ENCODE measurements at places on chromosomes 2 and 18.
A peak's percentile ranks its signal among the peaks of the same experiment; 100 is the strongest.

DNA sequence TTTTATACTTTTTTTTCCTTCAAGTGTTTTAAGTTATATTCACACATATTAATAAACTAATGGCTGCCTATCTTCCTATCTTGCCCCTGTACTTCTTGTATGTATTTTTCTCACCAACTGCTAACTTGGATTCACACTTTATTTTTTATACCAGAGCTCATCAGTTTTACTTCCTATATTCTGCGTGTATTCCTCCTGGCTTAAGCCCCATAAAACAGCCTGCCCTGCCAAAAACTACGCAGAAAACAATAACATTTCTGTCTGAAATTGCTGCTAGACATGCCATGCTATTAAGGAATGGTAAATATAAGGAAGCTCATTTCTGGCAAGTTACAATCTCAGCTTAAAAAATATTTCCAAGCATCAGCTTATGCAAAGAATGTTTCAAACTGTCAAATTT lies 172.3 kb downstream of the UBE2E3 start:
- no peak for DNase-seq

DNA sequence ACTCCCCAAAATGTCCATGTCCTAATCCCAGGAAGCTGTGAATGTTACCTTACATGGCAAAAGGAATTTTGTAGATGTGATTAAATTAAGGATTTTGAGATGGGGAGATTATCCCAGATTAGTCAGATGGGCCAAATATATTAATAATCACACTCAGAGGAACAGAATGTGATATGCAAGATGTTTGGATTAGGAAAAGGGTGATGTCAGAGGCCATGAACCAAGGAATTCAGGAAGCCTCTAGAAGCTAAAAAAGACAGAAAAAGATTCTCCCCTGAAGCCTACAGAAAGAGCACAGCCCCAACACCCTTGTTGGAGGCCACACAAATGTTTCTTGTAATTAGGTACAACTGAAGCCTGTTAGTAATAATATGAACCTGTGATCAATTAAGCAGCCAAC lies 13.1 kb downstream of the TMEM131 start:
- DNase-seq: no peak

DNA sequence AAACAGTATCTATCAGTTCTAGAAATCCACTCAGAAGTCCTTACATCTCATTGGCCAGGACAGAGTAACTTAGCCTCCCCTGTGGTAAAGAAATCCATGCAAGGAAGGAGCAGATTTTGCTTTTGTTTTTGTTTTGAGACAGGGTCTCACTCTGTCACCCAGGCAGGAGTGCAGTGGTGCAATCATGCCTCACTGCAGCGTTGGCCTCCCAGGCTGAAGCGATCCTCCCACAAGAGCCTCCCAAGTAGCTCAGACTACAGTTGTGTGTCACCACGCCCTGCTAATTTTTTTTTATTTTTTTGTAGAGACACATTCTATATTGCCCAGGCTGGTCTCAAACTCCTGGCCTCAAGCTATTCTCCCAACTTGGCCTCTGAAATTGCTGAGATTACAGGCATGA lies 185.1 kb downstream of the NRP2 start:
- no peak for DNase-seq

DNA sequence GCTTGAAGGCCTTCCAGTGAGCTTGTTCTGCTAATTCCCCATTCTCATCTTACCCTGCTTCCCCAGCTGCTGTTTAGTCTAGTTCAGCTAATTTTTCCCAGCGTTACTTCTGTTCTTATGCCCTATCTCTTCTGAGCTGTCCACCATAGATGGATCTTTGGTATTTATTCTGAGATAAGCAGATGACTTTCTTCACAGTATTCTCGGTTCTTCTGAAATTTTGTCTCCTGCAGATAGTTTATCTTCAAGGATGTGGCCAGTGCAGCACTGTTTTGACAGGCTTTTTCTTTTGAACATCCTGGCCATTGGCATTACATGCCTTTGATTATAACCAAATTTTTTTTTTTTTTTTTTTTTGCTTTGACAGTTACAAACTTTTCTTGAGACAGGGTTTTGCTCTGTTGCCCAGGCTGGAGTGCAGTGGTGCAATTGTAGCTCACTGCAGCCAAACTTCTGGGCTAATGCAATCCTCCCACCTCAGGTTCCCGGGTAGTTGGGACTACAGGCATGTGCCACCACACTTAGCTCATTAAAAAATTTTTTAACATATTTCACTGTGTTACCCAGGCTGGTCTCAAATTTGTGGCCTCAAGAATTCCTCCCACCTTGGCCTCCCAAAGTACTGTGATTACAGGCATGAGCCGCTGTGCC lies 134.2 kb downstream of the WDSUB1 start:
- no peak for DNase-seq

GRCh38 chr2:38465789-38466127 lies 88.7 kb upstream of the ATL2 start:
- DNase-seq: peak; percentile 57

GRCh38 chr2:238848976-238849853 lies 1.3 kb downstream of the TWIST2 start:
- no peak for DNase-seq

- DNase-seq: no peak
Observed at GRCh38 chr2:139271149-139271548, 491.0 kb upstream of the NXPH2 start.

Data from 8988T (cell line).